ENCODE measurements at places on chromosomes 1 and 21.

DNA sequence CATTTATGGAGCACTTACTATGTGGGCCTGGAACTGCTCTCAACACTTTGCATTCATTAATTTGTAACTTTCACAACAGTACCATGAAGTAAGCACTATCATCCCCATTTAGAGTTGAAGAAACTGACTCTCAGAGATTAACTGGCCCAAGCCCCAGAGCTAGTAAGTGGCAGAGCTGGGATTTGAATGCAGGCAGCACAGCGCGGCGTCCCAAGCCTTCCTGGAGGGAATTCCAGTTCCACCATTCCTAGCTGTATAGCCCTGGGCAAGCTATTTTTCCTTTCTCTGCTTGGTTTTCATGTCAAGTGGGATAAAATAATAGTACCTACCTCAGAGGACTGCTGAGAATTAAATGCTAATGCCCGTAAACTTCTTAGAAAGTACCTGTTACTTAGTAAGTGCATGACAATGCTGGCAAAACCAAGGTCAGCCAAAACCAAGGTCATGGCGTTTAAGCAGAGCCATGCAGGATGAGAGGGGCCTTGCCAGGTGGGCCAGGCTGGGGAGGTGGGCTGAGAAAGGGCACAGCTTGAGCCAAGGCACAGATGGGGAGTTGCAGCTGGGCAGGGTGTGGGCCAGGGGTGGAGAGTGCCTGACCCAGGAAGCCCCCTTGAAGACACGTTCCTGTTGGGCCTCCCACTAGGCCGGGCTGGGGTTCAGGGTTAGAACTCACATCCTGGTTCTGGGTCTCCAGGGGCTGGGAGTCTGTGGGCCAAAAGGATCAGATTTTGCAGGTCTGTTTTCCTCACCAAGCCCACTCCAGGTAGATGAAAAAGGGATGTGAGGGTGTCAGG is 4.6 kb upstream of the KNCN start:
- no peak for DNase-seq

DNA sequence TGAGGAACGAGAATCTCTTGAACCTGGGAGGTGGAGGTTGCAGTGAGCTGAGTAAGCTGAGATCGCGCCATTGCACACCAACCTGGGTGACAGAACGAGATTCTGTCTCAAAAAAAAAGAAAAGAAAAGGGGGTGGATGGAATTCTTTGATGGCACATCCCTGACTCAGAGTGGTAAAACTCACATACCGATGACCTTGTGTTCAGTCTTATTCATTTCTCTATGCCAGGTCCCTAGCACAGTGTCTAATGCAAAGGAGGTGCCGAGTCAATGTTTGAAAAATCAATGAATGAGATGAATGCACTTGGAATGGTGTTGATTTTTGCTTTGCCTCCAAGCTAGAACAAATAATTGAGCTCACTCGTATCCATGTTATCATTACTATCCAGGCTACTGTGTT is 18.5 kb upstream of the FAM20B start:
- DNase-seq = no peak

DNA sequence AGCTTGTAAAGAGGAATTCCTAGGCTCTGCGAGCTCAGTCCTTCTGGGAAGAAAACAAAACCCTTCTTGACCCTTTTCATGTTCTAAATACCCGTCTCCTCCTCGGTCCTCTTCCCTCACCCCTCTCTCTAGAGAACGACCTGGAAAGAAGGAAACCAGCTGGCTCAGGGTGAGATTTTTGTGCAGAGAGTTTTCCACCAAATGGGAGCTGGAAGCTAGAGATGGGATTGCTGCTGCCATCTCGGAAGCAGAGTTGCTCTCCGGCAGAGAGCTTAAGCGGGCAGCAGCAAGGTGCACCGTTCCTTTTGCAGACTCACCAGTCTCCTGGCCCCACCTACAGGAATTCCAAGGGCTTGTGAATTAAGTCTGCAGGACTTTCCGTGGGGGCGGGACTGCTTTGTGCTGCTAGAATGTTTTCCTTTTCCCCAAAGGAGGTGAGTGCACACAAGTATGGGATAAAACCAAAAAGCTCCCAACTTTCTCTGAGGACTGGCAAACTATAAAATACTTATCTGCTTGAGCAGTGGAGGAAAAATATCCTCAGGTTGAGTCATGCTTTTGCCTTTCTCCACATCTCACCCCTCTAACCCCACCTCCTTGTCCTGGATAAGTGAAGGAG is 29.1 kb upstream of the KIAA0040 start:
- DNase-seq = no peak

DNA sequence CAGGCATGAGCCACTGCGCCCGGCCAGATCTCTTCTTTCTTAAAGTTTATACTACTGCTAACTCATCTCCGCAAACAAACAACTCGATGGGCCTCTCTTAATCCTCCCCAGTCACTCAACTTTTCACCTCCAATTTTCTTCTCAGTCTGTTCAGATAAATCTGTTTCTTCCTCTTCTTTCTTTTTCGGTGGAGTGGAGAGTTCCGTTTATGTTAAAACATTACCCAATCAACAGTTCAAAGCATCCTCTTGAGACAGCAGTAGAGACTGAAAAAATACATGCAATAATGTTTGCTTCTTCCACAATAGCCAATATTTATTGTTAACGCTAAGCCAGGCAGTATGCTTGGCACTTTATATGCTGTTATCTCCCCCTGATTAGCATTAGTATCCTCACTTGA is 1.4 kb upstream of the ANKRD13C start:
- no peak for DNase-seq

GRCh38 chr1:167244244-167244643 is 23.6 kb downstream of the POU2F1 start:
- no peak for DNase-seq

DNA sequence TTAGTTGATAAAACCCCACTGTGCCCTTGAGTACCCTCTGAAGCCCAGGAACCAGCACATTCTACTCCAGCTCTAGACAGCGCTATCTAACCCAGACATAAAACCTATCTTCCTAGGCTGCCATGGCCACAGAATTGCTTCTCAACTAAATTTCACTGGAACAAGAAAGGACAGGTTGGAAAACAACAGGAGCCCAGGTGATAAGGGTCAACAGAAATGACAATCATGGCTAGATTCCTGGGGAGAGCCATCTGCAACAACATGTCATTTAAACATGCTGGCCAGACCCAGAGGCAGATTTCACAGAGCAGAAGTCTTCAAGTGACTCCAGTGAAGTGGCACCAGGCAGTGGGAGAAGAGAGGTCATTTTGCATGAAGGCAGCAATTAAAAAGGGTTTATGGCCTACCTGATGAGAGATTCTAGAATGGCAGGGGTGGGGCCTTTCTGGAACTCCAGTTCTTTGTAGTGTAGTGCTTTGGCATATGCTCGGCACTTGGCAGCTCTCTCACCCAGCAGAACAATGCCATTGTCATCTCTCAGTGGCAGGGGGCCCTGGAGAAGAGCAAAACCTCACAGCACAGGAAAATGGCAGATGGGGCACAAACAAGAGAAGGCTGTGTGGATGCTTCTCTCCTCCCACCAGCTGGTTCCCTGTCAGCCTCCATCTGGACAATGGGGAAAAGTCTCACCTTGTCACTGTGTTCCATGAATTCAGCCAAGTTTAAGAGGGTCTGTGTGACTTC is 9.9 kb downstream of the ANGPTL7 start:
- no peak for DNase-seq

DNA sequence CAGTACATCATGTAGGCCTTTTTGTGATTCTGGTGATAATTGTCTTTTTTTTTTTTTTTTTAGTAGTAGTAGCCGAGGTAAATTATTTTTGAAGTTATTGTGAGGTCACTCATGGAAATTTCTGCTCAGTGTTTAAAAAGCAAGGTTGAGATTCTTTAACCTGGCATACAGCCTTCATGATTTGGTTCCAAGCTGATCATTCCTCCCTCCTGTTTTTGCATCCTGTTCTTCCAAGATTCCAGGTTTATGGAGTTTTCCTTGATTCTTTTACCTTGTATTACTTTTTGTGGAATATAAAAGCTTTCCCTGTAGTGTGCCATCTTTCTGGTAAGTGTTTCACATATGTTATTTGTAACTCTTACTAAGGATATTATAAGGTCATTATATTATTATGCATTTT is 9.1 kb downstream of the ZFYVE9 start:
- no peak for DNase-seq

DNA sequence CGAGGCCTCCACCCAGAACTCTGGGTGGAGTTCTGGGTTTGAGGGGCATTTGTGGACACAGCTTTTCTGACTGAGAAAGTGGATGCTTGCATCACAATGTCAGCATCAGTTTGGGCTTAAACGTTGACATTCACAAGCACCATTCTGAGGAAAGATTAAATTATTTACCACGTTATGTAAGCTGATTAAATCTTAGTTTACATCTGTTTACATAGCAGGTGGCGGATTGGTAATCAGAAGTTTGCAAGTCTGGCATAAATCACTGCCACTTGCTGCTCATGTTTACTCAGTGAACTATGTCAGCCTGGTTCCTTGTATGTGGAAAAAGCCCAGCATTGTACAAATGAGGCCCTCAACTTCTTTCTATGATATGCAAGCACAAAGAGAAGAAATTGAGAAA is 310.1 kb downstream of the PAPPA2 start:
- no peak for DNase-seq

DNA sequence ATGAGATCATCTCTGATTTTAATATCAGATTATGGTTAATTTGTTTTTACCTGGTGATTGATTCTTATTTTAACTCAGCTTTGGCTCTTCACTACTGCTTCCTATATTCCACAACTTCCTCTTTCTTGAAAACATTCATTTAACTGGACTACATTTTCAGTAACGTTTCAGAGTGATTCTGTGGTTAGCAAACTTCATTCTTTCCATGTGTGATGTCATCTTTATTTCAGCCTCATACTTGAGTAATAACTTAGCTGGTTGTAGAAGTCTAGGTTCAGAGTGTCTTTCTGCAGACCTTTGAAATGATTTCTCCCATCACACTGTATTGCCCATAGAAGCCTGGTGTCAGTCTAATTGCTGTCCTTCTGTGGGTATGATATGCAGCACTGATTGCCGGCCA is 36.0 kb upstream of the SLC35F3 start:
- no peak for DNase-seq

GRCh38 chr21:45071078-45071873 is 3.1 kb upstream of the ADARB1 start:
- no peak for DNase-seq

DNA sequence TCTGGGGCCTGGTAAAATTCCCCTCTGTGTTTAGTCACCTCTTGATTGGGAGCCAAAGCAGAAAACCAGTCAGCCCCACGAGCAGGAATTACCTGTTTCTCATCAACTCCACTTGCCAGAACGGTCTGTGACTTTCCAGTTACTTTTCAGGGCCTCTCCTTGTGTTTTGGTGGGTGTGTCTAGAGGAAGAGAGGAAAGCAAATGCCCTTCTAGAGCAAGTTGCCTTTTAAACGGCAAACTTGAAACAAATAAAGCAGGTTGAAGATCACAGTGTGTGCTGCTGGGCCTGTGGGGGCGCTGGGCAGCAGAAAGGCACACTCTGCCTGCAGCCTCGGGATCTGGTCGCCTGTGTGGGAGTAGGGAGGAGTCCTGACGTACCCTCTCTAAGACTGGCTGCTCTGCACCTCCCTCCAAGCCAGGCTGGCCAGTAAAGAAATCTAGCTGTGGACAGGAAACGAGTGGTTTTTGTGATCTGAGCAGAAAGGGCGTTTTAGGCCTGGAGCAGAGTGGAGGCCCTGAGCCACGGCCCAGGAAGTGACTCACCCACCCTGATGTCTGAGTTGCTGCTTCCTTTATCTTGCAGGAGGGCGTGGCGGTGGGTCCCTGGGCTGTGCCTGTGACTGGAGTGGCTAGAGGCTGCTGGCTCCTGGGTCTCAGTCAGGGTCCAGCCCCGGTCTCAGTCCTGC is 11.1 kb upstream of the S100A11 start:
- peak; percentile 93 for DNase-seq

GRCh38 chr1:97190326-97190725 is 468.7 kb downstream of the PTBP2 start:
- no peak for DNase-seq

DNA sequence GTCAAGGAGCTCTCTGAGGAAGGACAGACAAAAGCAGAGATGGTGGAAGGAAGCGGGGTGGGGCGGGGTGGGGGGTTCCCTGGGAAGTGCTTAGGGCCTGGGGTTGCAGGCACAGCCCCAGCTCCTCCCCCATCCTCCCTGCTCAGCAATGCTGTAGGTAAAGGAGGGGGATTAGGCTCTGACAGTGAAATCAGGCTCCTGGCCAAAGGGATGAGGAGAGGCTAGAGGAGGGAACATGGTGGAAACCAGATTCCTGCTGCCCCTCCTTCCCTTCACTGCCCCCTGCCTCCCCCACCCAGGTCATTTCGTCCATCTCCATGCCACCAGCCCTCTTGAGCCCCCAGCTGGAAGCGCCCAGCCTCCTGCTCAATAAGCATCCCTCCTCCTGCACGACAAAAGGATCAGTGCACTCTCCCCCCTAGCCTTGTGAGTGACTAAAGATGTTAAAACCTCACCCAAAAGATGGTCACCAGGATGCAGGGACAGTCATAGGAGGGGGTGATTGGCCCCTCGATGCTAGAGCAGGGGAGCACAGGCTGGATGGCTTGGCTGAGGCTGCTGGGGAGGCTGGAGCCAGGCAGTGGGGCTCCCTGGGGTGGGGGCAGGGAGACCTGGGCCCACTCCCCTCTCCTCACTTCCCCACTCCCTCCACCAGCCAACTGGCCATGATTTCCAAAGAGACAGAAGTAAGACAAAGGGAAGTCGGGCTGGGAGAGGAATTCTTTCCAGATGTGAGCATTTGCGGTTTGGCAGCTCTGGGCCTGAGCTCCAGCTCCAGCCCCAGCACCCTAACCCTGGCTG is 2.2 kb upstream of the CRABP2 start:
- DNase-seq = no peak

- DNase-seq = no peak
Measured at GRCh38 chr1:108097018-108097417, 103.1 kb downstream of the SLC25A24 start.

- no peak for DNase-seq
Measured at GRCh38 chr1:47396671-47397196, 19.4 kb upstream of the FOXE3 start.

GRCh38 chr1:112529301-112529700 is 20.5 kb downstream of the WNT2B start:
- DNase-seq = no peak

DNA sequence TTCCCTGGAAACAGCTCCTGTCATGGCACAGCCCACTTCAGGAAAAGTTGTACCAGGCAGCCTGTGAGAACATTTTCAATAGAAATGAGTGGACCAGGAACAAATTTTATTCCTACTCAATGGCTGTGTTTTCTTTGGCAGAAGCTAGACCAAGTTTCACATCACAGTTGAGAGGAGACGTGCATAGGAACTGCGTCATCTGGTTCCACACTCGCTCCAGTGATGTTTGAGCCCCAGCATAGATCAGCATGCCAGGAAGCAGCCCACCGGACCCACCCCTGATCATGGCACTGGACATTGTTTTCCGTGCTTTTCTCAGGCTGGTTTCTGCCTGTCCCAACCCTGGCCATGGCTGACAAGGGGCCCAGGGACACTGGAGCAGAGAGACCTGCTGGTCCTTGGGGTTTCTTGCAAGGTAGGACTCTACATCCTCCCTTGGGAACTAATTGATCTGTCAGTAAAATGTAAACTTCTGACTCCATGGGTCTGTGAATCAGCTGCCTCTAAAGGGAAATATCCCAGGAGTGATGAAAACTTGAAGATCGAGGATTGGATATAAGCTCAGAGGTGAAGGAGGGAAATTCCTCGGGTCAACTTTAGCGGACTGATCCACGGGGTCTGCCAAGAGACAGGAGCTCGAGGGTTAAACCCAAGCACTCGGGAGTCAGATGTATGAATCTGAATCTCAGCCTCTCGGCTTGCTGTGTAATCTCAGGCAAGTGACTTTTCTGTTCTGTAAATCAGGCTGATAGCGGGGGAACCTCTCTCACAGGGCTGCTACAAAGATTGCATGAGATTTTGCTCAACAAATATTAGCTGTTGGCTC is 35.7 kb downstream of the NEK2 start:
- no peak for DNase-seq
